Gastroesophageal sphincter (tissue), 4 donors: ENCODE measurements at places on chromosomes 3 and 15. TPM values are rescaled to one million over a fixed set of nuclear protein-coding genes. Genes with fewer than 3 reads are reported as not detected.

GRCh38 chr3:22129101-22129500 is 378.1 kb upstream of the ZNF385D start:
- no peak for ATAC-seq

DNA sequence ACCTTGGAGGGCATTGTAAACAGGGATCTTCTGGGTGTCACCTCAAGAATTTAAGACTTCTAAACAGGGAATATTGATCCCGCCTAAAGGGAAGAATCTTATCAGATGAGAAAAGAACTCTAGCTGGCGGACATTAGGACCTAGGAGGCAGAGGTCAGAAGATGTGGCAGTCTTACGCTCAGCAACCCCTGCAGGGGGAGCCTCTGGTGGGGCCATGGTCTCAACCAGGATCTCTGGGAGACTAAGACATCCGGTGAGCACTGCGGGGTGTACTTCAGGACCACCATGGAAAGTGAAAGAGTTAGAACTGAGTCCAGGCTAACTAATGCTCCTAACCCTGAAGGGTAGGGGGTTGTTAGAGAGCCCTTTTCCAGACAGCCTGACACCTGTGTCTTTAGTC is 295.2 kb downstream of the VGLL3 start:
- no peak for ATAC-seq

- ATAC-seq: no peak
Observed at GRCh38 chr3:56983427-56983826, 77.0 kb upstream of the SPATA12 start.

DNA sequence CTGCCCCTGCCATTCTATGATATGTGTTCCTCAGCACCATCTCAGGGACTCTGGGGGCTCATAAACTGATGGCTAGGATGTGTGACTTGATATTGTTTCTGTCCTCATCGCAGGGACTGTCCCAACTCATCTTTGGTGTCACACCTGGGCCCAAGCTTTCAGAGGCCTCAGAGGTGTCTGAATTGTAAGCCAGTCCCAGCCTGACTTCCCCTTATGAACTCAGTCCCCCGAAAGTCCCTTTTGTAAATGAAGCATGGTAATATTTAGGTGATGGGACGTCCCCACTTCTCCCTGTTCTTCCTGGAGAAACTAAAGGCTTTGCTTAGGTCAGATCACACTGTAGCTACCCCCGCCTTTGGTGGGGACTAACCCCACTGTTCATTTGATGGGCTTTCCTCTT is 142.4 kb upstream of the TLE3 start:
- ATAC-seq: no peak

GRCh38 chr3:169897284-169897683 is 14.1 kb upstream of the SAMD7 start:
- ATAC-seq: no peak

- peak; percentile 80 for ATAC-seq
Observed at GRCh38 chr15:100516643-100517512, 11.9 kb downstream of the CERS3 start.

DNA sequence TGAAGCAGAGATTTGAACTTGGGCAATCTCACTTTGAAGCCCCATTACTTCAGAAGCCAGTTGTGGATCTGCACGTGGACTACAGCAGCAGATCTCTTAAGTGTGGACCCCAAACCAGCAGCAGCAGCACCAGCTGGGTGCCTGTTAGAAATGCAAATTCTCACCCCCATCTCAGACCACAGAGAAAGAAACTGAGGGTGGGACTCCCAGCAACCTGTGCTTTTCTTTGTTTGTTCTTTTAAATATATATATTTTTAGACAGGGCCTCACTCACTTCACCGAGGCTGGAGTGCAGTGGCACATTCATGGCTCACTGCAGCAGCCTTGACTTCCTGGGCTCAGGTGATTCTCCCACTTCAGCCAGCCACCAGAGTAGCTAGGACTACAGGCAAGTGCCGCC is 53.2 kb downstream of the SLTM start:
- ATAC-seq: no peak

GRCh38 chr15:67815036-67815592 is 10.2 kb upstream of the SKOR1 start:
- ATAC-seq: no peak

DNA sequence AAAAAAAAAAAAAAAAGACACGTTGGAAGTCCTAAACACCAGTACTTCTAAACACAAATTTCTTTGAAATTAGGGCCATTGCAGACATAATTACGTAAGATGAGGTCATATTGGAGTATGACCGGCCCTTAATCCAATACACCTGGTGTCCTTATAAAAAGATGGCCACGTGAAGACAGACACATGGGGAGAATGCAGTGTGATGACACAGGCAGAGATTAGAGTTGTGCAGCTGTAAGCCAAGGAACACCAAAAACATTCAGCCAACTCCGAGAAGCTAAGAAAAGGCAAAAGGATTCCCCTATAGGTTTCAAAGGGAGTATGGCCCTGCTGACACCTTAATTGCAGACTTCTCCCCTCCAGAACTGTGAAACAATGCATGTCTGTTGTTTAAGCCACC is 379.0 kb upstream of the PDZRN3 start:
- no peak for ATAC-seq

DNA sequence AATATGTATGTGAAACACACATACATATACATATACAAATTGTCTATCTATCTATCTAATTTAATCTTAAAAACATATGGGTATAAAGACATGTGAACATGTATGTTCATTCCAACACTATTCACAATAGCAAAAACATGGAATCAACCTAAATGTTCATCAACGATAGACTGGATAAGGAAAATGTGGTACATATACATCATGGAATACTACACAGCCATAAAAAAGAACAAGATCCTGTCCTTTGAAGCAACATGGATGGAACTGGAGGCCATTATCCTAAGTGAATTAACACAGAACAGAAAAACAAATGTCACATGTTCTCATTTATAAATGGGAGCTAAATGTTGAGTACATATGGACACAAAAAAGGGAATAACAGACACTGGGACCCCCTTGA is 5.8 kb downstream of the CCR9 start:
- no peak for ATAC-seq

DNA sequence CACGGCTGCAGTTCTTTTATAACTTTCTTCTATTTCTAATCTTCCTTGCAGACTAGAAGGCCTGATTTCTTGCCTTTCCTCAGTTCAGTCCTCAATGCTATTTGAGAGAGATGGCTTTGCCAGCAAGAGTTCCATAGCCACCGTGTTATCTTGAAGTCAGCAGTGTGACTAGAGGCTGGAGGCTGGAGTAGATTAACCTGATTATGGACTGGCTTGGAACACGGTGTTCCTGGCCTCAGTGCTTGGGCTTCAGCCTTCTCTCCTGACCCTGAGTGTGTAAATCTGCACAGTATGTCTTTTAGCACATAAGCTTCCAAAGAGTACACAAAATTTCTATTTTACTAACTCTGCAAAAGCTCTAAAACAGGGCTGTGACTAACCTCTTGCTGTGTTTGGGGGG is 61.4 kb downstream of the CCDC54 start:
- ATAC-seq: no peak

GRCh38 chr3:123328851-123329635 is 119.8 kb downstream of the ADCY5 start:
- ATAC-seq: peak; percentile 48

DNA sequence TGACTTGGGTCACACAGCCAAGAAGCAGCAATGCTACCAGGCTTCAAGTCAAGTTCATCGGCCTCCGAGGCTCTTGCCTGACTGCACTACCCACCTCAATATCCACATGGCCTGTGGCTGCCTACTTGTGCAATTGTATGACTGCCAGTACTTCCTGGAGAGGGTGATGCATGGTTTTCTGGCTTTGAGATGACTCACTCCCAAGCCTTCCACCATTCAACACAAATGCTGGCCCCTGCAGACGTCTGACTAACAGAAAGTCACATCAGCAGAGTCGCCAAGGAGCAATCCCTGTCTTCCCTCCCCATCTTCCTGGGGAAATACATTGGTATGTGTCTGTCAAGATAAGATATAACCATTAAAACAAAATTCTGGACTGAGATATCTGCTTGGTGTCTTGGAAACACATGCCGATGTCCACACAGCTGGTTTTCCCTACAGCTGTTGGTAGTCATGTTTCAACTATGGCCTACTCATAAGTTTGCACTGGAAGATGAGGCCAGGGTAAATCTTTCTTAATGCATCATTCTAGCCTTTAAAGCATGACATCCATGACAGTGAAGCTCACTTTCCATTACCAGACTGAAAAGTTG is 79.6 kb upstream of the SPATA12 start:
- peak; percentile 83 for ATAC-seq

DNA sequence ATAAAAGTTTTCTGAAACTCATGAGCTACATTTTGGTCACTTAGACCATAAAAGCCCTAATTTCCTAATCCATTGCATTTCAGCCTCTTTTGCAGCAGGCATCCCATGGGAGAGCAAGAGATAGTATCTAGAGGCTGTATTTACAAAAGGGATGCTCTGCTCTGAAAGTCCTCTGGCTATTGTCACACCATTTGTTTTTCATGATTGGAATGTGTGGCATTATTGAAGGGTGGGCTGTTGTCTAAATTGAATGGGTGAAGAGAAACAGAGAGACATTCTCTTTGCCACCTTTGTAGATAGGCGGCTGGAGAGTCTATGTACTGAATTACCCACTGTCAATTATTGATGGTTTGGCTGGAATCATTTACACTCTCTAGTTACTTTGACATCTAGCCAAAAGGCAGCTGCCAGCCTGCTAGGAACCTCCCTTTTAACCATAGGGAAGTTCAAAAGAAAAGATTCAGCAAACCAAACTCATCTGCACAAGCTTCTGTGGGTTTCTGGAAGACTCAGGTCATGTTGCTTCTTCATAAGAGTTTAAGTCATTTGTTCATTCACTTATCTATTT is 89.8 kb upstream of the RARB start:
- ATAC-seq: no peak

- ATAC-seq: no peak
Observed at GRCh38 chr15:25879438-25879837, 16.3 kb upstream of the ATP10A start.

- ATAC-seq: no peak
Observed at GRCh38 chr3:190088890-190089289, 31.8 kb downstream of the P3H2 start.

The DNAH1 gene
- 6.5 TPM for total RNA-seq

The CLRN1 gene
- total RNA-seq: not detected

The IQCB1 gene
- 10.0 TPM for total RNA-seq

The ABCC5 gene
- total RNA-seq: 17.5 TPM

The IL17RC gene
- 51.4 TPM for total RNA-seq

The GPR160 gene
- 0.81 TPM for total RNA-seq

The LRRC58 gene
- 33.5 TPM for total RNA-seq

The GCNT3 gene
- total RNA-seq: 2.3 TPM

The PRSS50 gene
- 0.54 TPM for total RNA-seq

The TRIM71 gene
- not detected for total RNA-seq

The EXOSC7 gene
- 52.8 TPM for total RNA-seq

The CIDEC gene
- 12.4 TPM for total RNA-seq

The COMMD2 gene
- total RNA-seq: 31.9 TPM

The GABRB3 gene
- 4.3 TPM for total RNA-seq

The SCN5A gene
- total RNA-seq: 0.81 TPM

The KLF15 gene
- 95.4 TPM for total RNA-seq
